Right forelimb (tissue), 1 donor: ENCODE measurements at places on chromosomes 16 and 17.

DNA sequence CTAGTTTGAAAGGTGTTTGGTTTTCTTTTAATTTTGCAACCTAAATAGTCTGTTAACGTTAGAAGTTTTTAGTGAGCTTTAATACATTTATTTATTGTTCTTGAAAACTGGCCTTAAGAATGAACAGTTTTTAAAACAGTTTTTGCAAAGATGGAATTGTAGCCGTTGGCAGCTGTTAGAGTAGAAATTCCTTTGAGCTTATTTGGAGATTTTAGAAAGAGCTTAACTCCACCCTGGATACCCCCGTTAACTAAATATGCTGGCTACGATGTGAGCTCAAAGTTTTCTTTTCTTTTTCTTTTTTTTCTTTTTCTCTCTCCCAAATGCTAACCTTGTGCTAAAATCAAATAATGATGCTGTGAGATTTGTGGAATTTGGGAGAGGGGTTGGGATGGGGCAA, 75.2 kb downstream of the COX10 start:
- DNase-seq = no peak

- peak; percentile 13 for DNase-seq
Observed at GRCh38 chr17:21176773-21177395, 37.1 kb downstream of the TMEM11 start.

DNA sequence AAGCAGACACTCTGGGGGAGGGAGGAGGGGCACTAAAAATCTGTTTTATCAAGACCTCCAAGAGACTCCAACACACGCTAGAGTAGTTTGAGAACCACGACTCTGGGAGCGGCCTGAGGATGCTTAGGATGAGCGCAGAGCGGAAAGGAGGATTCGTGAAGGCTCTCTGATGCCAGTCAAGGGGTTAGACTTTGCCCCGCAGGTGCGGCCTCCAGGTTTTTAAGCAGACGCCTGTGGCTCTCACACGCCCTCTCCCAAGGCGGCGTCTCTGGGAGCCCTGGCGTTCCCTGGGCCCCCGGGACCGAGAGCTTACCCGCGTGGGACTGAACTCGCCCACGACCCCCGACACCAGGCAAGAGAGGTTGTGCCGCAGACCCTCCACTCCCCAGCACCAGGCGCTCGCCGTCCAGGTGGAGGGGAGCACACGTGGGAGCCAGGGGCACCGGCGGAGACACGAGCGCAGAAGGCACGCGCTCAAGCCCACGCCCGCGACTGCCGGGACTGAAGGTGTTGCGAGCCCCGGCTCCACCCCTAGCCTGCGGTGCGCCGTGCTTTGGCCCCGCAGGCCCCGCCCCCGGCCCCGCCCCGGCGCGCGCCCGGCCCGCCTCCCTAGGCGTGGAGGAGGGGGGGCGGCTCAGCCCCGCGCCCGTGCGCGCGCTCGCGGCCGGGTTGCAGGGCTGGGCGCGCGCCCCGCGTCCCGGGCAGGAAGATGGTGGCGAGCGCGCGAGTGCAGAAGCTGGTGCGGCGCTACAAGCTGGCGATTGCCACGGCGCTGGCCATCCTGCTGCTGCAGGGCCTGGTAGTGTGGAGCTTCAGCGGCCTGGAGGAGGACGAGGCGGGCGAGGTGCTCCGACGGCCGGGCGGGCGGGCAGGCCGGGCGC, at the start of gene XYLT2:
Gene XYLT2 (plus strand): TSS at position 695 of the 881 bp plus-strand sequence. CDS start 15 bp downstream, at position 710.
- DNase-seq = peak; percentile 88

GRCh38 chr16:11084876-11085485, 140.6 kb downstream of the CLEC16A start:
- DNase-seq = no peak

DNA sequence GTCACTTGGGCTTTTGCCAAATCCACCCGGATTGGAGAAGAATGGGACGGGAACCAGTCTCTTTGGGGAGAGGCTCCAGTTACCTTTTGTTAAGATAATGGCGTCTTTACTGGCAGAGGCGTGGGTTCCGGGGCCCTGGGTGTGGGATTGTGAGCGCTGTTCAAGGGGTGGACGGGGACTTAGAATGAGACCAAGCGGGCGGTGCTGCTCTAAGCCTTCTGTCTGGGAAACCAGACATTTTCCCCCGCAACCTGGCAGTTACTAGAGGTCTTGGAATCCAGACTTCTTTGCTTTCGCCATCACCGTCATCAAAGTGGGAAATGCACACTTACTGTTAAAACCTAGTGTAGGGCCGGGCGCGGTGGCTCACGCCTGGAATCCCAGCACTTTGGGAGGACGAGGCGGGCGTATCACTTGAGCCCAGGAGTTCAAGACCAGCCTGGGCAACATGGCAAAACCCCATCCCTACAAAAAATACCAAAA, 706 bp downstream of the TEN1 start:
- no peak for DNase-seq

DNA sequence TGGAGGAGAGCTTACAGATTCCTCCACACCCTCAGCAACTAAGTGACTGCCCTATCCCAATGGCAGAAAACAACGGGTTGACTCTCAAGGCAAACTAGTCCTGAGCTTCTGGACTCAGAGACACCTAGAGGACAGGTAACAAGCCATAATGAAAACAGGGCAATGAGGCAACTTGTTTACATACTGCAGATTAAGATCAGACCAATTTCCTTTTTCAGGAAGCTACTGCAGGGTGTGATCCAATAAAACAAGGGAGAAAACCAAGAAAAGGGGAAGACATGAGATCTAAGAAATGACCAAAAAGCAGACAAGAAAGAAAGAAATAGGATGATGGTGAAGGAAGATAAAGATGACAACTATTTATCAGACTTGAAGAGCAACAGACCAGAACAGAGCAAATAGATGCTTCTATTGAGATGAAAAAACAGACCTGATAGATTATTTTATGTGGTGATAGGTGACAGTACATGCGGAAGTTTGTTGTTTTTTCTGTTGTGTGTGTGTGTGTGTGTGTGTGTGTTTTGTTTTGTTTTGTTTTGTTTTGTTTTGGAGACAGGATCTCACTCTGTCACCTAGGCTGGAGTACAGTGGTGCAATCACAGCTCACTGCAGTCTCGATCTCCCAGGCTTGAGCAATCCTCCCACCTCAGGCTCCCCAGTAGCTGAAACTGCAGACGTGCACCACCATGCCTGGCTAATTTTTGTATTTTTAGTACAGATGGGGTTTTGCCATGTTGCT, 120.7 kb downstream of the GAS7 start:
- no peak for DNase-seq

- DNase-seq = peak; percentile 84
Observed at GRCh38 chr17:7557775-7558543, 591 bp upstream of the TNFSF13 start.

- no peak for DNase-seq
Observed at GRCh38 chr17:2388020-2388682, 12.7 kb downstream of the MNT start.

- DNase-seq = no peak
Observed at GRCh38 chr16:23676924-23677480, 1.7 kb upstream of the PLK1 start.

DNA sequence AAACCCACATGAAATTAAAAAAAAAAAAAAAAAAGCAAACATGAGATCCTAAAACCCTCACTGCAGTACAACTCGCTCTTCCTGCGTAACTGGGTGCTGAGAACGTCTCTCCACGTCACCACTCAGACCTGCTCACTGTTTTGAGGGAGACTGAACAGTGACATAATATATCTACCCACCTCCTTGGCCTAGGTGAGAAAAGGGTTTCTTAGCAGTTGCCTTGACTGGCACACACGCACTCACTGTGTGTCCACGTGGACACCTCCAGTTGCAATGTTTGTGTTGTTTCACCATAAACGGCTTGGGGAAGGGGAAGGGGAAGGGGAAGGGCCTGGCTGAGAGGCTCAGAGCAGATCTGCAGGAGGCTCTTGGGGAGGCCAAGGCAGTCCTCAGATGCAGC, 32.0 kb downstream of the FANCA start:
- no peak for DNase-seq

DNA sequence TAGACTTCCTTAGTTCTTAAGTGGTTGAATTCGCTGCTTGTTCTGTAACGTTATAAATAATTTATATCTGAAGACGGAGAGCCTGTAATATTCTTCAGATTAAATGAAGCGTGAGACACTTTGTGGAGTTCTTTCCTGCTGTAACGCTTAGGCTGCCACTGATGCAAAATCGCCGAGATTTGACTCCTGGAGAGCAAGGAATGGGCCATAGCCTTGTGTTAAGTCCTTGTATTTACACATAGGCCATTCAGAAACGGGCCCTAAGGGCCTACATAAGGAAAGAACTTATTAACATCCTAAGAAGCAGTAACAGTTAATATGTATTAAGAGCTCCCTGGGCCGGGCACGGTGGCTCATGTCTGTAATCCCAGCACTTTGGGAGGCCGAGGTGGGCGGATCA, 936 bp downstream of the EMC6 start:
- DNase-seq = no peak

GRCh38 chr16:48212033-48212432, 32.1 kb upstream of the LONP2 start:
- DNase-seq = no peak

DNA sequence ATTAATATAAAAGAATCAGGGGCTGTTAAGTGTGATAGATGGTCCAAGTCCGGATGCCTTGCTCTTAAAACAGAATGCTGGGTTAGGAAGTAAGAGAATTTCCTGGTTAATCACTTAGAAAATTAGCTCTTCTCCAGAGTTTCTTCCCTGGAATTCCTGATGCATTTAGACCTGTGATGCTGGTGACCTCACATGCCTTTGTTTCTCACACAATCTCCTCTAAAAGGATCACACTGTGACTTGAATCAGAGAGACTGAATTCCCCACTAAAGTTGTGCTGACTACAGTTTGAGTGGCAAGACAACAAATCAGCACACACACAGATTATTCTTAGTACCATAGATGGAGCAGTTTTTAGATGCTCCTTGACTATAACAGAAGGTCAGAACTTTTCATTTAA, 4.4 kb upstream of the RNF43 start:
- DNase-seq = no peak

- peak; percentile 67 for DNase-seq
Observed at GRCh38 chr16:17289674-17290635, 180.8 kb downstream of the XYLT1 start.

GRCh38 chr17:77499699-77500435, 359.1 kb downstream of the SEC14L1 start:
- DNase-seq = no peak

DNA sequence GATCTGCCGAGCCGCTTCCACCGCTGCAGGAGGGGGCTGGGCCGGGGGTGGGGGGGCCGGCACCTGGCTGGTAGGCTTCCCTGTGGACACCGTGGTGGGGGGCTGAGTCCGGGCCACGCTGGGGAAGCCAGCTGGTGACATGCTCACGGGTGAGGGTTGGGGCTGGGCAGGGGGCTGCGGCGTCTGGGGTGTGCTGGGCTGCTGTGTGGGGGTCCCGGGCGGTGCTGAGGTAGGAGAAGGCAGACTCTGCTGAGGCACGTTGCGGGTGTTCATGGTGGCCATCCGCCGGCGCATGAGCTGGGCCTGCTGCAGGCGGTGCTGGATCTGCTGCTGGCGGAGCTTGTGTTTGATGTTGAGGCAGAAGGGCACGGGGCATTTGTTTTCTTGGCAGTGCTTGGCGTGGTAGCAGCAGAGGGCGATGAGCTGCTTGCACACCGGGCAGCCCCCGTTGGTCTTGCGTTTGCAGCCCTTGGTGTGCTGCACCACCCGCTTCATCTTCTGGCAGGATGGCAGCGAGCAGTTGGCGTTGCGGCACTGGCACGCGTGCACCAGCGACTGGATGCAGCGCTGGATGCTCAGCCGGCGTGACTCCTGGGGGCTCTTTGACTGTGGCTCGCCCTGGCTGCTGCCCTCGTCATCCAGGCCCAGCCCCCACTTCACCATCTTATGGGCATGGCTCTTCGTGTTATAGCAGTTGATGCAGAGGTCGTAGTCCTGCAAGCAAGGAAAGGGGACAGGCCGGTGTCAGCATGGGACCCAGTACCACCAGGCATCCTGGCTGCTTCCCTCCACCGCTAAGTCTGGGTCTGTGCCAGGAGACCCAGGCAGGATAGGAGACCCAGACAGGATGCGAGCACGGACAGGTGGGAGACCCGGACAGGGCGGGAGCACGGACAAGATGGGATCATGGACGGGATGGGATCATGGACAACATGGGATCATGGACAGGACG, 12.1 kb upstream of the TRAP1 start:
- no peak for DNase-seq

GRCh38 chr16:5951486-5951885, 853.9 kb upstream of the EEF2KMT start:
- DNase-seq = no peak

DNA sequence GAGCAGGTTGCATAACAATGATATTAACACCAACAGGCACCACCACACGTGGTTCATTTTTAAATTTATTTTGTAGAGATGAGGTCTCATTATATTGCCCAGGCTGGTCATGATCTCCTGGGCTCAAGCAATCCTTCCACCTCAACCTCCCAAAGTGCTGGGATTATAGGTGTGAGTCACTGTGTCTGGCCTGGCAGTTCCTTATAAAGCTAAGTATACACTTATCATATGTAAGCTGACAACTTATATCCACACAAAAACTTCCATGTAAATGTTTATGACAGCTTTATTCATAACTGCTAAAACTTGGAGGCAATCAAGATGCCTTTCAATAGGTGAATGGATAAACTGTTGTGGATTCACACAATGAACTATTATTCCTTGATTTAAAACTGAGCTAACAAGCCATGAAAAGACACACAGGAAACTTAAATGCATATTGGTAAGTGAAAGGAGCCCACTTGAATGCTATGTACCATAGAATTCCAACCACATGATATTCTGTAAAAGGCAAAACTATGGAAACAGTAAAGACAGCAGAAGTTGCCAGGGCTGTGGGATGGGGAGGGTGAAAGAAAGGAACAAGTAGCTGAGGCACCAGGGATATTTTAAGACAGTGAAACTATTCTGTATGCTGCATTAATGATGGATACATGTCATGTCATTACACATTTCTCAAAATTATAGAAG, 156.5 kb upstream of the KCNJ18 start:
- DNase-seq = no peak

- no peak for DNase-seq
Observed at GRCh38 chr17:66791347-66791746, 43.6 kb upstream of the CACNG5 start.

DNA sequence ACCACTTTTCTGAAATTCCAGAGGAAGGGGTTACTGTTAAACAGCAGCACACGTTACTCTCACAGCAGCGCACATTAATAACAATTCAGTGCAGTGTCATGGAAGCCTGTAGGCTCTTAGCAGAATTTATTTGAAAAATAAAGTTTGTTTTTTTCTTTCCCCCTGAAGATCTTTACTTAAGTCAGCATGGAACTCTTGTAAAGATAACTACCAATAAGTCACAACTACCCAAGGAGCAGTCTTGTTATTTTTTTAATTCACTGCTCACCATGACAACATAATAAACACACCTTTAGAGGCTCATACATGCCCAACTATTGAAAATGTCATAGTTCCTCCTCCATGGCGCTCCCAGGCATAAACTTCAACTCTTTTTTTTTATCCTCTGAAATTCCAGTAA, 31.8 kb upstream of the PSMD7 start:
- no peak for DNase-seq

DNA sequence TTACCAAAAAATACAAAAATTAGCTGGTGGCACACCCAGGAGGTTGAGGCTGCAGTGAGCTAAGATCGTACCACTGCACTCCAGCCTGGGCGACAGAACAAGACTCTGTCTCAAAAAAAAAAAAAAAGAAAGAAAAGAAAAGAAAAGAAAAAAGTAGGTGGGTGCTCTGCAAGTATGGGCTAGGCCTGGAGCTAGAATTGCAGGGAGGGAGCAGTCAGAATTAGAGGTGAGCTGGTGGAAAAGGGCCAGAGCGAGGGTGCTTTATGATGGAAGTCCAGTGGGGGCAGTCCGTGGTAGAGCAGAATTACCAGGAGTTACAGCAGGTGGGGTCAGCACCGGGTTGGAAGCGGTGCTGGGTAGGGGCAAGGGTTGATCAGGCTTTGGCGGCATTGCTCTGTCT, 57.0 kb upstream of the KDM6B start:
- DNase-seq = no peak
